ENCODE measurements at places on chromosomes 13 and 19.
A peak's percentile ranks its signal among the peaks of the same experiment; 100 is the strongest.

DNA sequence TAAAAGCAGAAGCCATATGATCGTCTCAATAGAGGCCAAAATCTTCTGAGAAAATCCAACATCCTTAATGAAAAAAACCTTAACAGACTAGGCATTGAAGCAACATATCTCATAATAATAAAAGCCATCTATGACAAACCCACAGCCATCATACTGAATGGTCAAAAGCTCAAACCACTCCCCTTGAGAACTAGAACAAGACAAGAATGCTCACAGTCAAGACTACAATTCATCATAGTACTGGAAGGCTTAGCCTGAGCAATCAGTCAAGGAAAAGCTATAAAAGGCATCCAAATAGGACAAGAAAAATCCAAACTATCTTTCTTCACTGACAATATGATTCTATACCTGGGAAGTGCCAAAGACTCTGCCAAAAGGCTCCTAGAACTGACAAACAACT is 2668.2 kb upstream of the PCDH20 start:
- no peak for DNase-seq

GRCh38 chr19:6767357-6768235 is at the start of gene SH2D3A:
Gene SH2D3A, minus strand, starts transcription at chr19:6767435. Its CDS starts 3,687 bp downstream, at chr19:6763748.
- DNase-seq = no peak

GRCh38 chr13:112968910-112969691 is at the start of gene MCF2L:
Gene MCF2L, plus strand, starts transcription at chr13:112969214. Its CDS starts 166 bp downstream, at chr13:112969380.
- DNase-seq = no peak

- peak; percentile 15 for DNase-seq
Measured at GRCh38 chr13:101624210-101624922, 171.9 kb downstream of the ITGBL1 start.

DNA sequence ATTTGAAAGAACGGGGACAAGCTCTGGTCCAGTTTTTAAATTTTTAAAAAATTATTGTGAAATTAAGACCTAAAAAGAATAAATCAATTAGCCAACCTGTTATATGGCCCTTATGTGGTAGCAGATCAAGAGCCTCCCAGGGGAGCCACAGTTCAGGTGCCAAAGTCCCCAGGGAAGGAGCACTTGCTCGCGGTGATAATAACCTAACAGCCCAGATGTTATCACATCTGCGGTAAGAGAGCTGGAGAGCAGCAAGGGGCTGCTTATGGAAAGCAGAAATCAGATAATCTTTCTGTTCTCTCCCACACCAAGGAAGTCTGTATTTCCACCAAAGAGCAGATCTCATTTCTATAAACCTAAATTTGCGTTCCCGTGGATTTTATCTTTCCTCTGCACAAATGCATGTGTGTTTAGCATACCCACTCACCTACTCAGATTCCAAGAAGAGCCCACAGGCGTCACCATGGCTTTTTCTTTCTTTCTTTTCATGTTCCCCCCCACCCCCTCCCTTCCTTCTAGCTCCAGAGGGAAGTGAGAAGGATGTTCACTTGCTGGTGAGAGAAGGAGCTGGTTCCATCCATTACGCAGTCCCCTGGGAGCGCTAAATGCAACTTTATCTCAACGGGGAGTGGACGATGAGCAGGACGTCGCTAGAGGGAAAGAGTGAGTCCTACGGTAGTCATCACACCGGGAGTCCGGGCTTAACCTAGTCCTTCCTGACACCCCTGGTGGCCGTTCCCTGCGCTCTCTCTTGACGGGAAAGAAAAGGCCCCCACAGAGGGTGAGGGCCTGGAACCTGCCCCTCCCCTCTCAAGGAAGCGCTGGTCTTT is 1.6 kb upstream of the POU4F1 start:
- DNase-seq = no peak

DNA sequence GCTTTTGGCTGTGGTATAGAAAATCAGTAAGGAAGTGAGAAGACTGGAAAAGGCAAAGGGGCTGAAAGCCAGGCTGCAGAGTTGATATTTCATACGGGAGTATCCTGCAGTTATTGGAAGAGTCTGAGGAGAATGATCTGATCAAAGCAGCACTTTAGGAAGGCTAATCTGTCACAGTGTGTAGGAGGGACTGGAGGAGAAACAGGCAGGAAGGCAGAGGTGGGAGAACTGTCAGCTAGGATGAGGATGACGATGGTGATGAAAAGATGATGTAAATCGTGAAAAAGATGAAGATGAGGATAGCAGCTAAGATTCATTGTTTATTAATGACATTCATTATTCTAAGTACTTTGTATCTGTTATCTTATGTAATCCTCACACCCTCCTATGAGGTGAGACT is 123.0 kb downstream of the DNAJC15 start:
- DNase-seq = no peak

DNA sequence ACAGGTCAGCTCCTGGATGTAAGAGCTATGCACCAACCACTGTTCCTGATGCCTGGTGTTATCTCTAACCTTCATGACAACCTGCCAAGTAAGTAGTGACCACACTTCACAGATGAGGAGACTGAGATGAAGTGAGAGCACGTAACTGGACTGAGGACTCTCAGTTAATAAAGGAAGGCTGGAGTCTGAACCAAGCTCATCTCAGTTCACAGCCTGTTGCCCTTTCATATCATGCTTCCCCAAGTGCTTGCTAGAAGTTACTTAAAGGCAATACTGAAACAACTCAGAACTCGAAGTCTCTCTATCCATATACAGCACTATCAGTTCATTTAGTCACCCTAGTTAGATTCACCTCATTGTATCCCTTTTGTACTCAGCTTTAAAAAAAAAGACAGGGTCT is 119.7 kb downstream of the ABCC4 start:
- no peak for DNase-seq

GRCh38 chr13:107203146-107203847 is 635.4 kb upstream of the ARGLU1 start:
- DNase-seq = peak; percentile 16

GRCh38 chr13:30799356-30799824 is 64.0 kb downstream of the ALOX5AP start:
- DNase-seq = no peak

- no peak for DNase-seq
Measured at GRCh38 chr19:51480590-51480989, 2.3 kb downstream of the CEACAM18 start.

DNA sequence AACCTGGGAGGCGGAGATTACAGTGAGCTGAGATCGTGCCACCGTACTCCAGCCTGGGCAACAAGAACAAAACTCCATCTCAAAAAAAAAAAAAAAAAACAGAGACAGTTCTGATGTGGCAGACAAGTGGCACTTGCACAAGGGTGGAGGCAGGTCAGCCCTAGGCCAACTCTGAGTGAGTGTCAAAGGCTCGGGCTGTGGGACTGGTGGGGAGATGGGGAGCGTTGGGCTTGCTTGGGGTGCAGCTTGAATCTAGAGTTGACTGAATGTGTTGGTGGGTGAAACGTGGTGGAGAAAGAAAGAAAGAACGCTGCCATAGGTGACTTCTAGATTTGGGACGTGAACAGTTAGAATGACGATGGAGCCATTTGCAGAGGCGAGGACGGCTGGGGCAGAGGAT is 121.3 kb upstream of the SPACA7 start:
- DNase-seq = no peak

DNA sequence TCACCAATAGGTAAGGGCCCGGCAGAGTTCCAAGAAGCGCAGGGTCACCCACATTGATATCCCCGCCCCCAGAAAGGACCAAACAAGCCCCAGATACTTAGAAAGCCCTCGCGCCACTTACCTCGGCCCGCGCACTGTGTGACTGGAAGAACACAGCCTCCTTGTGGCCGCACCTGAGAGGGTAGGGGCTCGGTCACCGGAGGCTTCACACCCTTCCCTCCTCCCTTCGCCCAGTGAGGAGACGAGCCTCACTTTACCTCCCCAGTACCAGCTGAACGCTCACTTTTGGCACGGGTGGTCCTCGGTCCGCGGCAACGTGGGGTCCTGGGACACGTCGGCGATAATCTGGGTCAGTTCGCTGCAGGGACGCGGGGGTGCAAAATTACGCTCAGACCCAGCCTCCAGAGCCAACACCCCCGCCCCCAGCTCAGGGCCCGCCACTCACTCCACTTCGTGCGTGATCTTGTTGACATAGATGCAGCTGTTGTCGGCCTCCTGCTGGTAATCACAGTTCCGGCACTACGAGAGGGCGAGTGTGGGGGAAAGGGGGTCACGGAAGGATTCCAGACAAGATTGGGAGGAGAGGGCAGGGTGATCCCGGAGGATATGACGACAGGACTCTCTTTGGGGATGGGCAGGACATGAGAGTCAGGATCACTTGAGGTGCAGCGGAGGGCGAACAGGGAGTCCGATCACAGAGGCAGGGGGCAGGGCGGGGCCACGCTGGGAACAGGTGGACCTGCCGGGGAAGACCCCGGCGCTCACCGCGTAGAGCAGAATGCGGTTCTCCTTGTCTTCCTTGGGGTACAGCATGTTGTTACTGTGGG is 568 bp downstream of the POLR2I start:
- peak; percentile 45 for DNase-seq

DNA sequence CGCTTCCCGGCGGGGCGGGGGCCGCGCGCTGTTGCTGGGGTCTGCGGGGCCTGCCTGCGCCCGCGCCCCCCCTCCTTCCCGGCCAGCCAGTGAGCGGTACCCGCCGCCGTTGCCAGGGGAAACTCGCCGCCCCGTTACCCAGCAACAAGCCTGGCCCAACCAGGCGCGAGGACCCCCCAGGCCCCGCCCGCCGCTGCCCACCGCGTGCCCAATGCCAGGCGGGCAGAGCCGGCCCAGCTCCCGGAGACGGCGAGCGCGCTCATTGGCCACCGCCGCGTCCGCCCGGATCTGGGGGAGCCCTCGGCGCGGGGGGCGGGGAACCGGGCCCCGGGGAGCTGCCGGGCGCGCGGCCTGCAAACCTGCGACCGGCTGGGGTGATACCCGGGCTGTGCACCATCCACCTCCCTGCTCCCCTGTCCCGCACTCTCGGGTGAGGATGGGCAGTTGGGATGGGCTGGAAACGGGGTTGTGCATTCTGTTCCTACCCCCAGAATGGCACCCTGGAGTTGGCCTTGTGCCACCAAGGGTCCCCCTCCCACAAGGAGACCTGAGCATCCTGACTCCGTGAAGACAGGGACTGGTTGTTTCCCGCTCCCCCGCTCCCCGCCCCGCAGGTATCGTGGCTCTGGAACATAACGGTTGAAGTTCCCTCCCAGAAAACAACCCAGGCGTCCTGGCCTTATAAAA is 8.8 kb upstream of the BBC3 start:
- DNase-seq = no peak

DNA sequence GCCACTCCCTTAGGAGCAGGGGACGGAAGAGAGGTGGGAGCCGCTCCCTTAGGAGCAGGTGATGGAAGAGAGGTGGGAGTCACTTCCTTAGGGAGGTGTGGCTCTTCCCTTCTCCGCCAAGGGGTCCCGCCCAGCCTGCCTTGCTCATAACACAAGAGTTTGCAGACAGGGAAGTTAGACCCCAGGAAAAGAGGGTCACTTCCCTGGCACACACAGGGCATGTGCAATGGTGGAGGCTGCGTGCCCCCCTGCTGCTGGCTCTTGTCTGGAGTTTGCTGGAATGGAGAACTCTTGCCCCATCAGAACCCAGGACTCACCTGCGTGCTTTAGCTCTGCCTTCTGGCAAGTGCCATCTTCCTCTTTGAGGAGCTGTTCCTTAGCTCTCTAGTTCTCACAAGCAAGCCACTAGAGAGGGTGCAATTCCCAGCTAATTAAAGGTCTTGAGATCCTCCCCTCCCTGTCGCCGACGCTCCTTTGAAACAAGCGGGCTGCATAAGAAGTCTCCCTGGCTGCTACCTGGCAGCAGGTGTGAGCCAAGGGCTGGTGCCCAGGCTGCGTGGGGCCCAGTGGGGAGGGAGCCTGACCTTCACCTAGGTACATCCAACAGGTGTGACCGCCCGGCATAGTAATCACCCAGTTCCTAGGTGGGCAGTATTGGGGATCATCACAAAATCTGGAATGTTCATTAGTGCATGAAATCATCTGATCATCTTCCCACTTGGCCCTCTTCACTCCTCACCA is 281.6 kb downstream of the ZNF536 start:
- no peak for DNase-seq

DNA sequence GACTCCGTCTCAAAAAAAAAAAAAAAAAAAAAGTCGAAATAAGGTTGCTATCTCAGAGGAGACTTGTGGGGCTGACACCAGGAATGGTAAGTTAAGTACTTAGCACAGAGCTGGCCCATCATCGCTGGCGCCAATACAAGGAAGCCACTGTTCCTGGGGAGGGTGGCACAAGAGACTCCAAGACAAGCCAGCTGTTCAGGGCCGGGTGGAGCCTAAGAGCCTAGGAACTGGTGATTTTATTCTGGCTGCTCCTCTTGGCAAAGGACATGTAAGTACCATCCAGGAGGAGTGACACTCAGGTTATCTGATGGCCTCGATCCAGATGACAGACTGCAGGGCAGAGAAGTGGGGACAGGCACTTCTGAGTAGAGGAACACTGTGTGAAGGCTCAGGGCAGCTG is 3.8 kb downstream of the ELOF1 start:
- no peak for DNase-seq

DNA sequence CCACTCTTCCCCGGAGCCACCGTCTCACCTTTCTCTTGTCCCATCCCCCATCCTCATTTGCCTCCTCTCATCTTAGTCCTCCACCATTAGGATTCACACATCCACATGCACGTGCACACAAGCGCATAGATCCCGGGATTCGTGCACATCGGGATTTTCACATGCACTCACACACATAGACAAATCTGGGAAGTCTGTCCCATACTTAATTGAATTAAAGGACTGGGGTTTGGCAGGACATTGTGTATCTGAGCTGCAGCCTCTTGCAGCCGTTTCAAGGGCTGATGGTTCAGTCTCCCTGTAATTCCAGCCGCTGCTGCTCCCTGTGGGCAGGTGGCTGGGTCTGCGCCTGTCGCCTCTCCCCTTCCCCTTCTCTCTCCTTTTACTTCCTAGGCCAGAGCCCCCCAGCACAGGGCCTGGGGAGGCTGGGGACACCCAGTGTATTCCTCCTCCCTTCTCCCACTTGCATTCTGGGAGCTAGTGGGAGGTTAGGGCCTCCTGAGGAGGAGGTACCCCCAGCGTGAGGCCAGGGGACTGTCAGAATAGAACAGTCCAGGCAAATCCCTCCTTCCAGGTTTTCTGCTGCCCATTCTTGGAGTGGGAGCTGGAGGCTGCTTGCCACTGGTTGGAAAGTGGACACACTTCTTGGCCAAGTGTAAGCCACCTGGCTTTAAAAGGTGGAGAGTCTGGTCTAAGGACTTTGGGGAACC is 43.6 kb downstream of the LYL1 start:
- no peak for DNase-seq

GRCh38 chr19:51607077-51607476 is 23.1 kb downstream of the SIGLEC5 start:
- DNase-seq = no peak

- DNase-seq = no peak
Measured at GRCh38 chr19:54507824-54508223, 5.2 kb downstream of the LAIR2 start.

- DNase-seq = no peak
Measured at GRCh38 chr19:38744874-38745273, 600 bp upstream of the CAPN12 start.

- DNase-seq = no peak
Measured at GRCh38 chr13:50255639-50256038, 240.4 kb downstream of the KCNRG start.
